Stimulated activated CD4-positive, alpha-beta T cell treated with anti-CD3 and anti-CD28 coated beads, Interleukin-1b, Interleukin-23, amount 100 ng/mL, for 1 hour (primary cell): ENCODE measurements at places on chromosomes 3 and 15.

DNA sequence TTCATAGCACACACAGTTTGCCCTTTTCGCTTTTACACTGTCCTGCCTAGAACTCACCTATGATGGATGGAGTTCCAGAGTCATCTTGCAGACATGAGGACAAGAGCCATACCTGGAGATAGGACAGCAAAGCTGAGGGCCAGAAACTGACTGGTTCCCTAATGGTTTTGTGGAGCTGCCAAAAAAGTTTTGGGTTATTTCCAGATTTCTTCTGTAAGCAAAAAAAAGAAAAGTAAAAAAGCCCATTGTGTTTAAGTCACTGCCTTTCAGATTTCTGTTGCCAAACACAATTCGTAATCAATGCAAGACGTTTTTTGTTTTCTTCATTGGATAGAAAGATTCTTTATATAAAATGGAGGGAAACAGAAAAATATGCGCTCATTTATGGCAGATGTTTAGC lies 42.4 kb upstream of the KY start:
- DNase-seq, result no peak

GRCh38 chr3:40366203-40367162 lies 20.5 kb upstream of the ENTPD3 start:
- no peak for DNase-seq

DNA sequence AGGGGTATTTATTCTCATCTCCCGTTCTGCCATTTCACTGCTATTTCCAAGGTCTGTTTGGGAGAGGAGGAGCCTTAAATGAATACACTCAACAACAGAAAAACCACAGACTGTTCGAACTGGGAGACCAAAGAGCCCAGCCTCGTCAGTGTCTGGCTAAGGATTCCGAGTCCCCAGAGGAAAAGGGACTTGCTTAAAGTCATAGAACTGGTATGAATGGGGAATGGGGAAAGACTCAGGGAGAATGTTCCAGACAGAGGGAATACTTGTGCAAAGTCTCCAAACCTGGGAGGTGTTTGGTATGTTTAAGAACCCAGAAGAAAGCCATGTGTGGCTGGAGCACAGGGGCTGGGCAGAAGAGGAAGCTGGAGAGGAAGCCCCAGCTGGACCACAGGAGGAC lies 46.9 kb downstream of the FAM43A start:
- no peak for DNase-seq

GRCh38 chr3:11392014-11392859 lies 120.0 kb downstream of the ATG7 start:
- DNase-seq, result no peak

GRCh38 chr15:99057697-99058420 lies 47.0 kb upstream of the SYNM start:
- DNase-seq, result no peak
